ENCODE measurements at places on chromosomes 11 and 22.

DNA sequence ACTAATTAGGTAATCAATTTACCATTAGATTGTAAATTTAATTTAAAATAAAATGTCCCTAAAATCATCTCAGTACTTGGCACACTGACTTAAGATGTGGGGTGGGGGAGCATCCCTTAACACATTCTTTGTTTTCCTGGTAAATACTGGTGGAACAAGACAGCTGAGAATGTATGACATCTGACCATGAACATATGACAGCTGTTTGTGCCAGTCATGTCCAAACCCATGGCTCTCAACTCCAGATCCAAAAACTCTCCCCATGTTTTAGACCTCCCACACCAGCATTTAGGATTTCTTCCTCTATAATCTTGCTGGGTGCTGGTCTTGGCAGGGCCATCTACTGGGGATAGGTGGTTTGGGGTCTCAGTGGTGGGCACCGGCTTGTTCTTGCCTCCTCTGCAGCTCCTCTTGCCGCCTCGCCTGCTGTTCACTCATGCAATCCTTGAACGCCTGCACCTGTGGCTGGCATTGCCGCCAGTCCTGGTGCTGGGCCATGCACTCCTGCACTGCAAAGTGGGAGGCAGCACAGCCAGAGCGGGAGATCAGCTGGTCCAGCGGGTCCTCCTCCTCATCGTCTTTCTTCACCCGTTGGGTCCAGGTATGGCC lies 3.8 kb downstream of the COA4 start:
- no peak for DNase-seq

DNA sequence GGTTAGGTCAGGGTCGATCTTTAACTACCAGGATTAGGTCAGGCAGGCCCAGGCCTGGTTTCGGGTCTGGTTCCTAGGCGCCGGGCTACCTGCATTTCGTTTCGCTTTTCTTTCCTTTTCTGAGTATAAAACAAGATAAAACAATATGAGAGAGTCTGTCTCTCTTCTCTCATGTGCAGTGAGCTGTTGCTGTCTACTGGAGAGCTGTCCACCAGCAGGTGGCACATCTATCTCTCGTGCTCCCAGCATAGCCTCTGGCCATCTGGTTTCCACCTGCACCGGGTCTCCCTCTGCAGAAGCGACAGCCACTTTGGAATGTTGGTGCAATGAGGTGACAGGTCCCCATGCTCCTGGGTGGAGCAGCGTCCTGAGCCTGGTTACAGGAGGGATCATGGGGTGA lies 27.6 kb downstream of the RIBC2 start:
- DNase-seq: peak; percentile 47

GRCh38 chr11:134658481-134659225 lies 246.6 kb upstream of the B3GAT1 start:
- no peak for DNase-seq

DNA sequence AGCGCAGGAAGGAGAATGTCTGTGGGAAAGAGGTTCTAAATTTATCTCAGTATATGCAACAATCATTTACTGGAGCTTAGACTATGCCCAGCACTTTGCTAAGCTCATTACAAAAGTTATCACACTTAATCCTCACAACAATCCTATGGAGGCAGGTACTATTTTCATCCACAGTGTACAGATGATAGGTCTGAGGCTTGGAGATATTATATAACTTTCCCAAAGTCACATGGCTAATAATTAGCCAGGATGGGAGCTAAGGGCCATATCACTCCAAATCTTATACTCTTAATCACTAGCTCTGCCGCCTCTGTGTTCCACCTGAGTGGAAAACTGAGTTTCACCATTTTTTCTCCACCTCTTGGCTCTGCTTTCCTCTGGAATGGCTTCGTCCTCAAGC lies 47.3 kb upstream of the CAPRIN1 start:
- no peak for DNase-seq

- DNase-seq: no peak
These were observed 14.8 kb downstream of the PLAAT3 start for GRCh38 chr11:63599211-63600122.

GRCh38 chr22:26124991-26125725 lies 44.1 kb upstream of the SEZ6L start:
- DNase-seq: no peak

DNA sequence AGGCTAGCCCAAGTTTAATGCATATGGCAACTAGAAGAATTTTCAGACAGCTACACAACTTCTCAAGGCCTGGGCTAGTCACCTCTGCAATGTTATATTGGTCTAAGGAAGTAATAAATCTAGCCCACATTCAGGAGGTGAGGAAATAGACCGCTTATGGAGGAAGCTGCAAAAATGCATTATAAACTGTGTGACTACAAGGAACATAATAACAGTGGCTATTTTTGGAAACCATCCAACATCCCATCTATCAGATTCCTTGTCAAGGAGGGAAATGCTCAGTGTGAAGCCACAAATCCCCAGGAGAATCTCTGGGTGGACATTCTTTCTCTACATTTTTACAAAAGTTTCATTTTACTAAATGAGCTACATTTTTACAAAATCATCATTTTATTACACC lies 76.1 kb downstream of the BBOX1 start:
- DNase-seq: no peak

DNA sequence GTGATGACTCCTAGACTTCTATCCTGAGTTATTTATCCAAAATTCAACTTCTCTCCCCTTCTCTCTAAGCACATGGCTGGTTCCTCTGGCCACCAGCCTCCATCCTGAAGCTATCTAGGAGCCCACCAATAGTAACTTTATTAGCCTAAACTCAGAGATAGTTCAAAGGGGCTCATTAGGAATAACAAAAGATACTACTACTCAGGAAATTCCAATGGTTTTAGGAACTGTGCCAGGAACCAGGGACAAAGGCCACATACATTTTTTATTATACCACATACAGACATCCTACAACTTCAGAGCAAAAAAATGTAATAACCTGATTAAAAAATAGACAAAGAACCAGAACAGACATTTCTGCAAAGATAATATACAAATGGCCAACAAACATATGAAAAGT lies 27.9 kb downstream of the SLC25A17 start:
- DNase-seq: no peak

DNA sequence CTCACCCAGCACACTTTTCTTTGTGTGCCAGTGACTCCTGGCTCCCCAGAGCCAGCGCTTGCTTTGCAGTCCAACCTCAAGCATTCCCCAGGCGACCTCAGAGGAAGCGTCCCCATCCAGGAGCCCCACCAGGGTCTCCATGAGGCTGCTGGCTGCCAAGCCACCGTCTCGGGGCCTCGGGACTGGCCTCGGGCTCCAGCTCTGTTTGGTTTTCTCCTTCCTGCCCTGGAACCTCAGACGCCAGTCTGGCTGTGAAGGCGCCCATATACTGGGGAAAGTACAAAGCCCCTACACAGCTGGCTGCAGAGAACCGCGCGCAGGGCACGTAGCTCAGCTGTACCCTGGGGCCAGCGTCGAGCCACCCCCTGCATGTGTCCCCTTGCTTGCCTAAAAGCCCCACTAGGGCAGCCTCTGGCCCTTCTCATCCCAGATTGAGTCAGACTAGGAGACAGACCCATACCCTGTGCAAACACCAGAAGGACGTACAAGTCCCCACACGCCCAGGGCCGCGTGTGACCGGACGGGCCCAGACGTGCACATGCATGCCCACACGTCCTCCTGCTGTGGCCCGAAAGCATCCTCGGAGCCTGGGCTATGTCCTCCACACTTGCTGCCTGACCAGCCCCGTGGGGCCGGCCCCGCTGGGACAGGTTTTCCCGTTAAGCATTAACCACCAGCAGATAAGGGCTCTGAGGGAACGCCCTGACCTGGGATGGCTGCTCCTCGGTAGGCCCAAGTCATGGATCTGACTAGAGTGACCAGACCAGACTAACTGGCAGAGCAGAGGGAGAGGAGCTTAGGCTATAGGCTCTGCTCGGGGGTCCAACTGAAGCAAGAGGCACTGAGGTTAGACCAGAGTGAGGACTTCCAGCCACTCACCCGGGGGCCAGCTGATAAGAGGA lies 4.2 kb upstream of the SYT8 start:
- no peak for DNase-seq

DNA sequence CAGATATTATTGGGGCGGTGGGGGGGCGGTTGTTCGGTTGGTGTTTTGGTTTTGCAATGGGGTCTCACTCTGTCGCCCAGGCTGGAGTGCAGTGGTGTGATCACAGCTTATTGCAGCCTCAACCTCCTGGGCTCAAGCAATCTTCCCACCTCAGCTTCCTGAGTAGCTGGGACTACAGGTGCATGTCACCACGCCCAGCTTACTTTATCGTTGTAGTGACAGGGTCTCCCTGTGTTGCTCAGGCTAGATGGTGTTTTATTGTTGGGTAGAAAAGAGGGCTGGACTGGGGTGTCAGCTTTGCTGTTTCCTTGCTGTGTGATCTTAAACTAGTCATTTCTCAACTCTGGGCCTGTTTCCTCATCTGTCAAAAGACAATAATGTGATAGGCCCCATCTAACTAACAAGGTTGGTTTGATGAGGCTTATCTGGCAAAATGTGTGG lies 17.5 kb upstream of the MYH9 start:
- peak; percentile 59 for DNase-seq

DNA sequence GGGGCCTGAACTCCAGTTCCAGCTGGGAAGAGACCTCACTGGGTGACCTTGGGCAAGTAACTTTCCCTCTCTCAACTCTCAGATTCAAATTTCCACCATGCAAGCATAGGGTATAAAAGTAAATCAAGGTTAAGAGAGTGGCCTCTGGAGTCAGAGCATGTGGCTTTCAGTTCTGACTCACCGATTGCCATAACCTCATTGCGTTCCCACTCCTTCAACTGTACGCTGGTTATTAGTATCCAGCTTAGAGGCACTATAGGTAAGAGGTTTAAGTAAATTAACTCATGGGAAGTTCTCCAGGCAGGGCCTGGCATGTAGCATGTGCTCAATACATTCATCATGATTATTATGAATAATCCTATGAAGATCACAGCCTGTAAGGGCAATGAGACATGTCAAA lies 88.3 kb downstream of the FBXO7 start:
- no peak for DNase-seq

DNA sequence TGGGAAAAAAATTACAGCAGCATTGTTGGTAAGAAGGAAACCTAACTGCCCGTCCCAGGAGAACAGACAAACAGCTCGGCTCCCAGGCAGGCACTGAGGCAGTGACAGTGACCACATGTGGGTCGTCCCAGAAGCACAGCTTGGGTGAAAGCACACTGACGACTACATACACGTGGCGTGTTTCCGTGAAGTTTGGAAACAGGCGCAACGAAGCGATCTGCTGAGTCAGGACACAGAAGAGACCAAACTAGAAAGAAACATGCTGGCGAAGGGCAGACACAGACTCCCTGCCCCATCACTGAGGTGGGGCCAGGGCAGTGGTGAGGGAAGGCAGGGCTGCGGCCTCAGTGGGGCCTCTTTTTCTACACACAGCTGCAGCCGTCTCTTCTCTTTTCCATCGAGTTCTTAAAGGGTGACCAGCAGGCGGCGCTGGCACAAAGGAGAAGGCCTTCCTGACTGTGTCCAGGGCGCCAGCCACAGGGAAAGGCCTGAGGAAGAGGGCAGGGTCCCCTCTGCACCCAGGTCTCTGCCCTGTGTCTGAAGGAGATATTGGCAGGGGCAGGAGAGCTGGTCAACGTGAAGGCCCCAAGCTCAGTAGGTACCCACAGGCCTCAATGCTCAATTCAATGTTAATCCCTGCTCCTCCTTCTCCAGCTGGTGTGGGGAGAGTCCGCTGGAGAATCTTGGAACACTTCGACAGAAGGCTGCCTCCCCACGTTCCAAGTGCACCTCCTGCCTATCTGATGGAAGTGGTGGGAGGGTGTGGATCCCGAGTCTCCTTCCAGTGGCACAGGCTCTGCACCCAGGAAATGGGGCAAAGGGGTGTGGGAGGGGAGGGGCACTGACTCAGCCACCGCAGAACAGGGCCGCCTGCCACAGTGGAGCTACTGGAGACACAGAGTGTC lies 19.9 kb downstream of the CARS1 start:
- DNase-seq: peak; percentile 48

DNA sequence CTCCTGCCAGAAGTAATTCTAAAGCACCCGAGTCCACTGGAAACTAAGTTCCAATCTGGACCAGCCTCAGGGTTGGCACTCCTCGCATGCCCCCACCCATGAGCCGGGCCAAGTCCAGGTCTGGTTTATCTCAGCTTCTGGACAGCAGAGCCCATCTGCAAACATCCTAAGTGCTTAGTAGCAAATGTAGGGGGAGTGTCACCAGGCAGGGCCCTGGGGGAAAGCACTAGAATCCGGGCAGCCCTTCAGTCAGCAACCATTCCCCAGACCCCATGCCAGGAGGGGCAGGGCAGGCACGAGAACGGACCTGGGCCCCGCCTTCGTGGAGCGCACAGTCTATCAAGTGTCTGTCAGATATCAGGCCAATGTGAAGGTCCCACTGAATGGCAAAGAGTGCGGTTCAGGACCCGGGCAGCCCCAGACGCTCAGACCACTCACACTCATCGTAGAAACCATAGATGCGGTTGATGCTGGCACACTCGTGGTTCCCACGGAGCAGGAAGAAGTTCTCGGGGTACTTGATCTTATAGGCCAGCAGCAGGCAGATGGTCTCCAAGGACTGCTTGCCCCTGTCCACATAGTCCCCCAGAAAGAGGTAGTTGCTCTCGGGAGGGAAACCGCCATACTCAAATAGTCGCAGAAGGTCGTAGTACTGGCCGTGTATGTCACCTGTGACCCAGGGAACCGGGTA lies 1.3 kb downstream of the PPP1CA start:
- DNase-seq: no peak

GRCh38 chr11:133172349-133172748 lies 360.0 kb downstream of the OPCML start:
- no peak for DNase-seq

GRCh38 chr11:61120706-61121191 lies 18.5 kb downstream of the CD5 start:
- peak; percentile 82 for DNase-seq

DNA sequence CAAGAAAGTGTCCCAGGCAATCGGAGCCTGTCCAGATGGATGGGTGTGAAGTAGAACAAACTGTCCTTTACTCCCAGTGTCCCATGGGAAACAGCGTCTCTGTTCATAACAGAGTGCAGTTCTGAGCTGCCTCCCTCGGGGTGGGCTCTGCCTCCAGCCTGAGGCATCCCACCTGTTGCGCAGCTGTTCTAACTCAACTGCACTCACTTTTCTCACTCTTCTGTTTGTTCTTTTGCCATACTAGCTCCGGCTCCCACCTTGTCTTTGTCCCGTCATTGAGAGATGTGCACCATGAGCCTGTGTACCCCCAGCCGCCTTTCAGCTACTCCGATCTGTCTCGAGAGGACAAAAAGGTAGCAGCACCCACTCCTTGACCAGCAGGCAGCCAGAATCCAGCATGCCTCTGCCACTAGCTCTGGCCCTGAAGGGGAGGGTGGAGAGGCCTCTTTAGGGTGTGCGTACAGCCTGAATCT lies 20.7 kb upstream of the CDC42EP2 start:
- no peak for DNase-seq

- no peak for DNase-seq
These were observed 60.6 kb downstream of the TIMP3 start for GRCh38 chr22:32862083-32862482.
